ENCODE measurements at places on chromosomes 13 and 19.

- DNase-seq: no peak
Measured at GRCh38 chr13:43113603-43114002, 90.2 kb downstream of the DNAJC15 start.

- DNase-seq: no peak
Measured at GRCh38 chr13:40422588-40423235, 243.7 kb downstream of the FOXO1 start.

GRCh38 chr19:33429891-33430673 lies 56.6 kb downstream of the CEBPG start:
- no peak for DNase-seq

DNA sequence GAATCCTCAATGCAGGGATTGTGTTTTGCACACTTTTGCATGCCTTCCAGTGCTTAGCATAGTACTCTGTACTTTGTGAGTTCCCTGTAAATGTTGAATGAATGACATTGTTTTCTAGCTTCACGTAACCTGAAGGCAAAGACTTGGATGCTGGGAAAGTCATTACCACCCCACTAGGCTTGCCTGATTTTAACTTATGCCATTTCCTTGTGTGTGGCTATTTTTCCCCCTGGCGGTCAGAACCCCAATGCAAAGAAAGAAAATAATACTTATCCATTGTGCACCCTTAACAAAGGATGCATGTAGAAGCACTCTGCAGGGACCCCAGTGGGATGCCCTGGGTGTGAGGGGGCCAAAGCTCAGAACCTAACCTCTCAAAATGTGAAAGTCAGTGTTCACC lies 1.2 kb upstream of the ENOX1 start:
- no peak for DNase-seq

- no peak for DNase-seq
Measured at GRCh38 chr13:31172001-31172400, 10.3 kb upstream of the HSPH1 start.

DNA sequence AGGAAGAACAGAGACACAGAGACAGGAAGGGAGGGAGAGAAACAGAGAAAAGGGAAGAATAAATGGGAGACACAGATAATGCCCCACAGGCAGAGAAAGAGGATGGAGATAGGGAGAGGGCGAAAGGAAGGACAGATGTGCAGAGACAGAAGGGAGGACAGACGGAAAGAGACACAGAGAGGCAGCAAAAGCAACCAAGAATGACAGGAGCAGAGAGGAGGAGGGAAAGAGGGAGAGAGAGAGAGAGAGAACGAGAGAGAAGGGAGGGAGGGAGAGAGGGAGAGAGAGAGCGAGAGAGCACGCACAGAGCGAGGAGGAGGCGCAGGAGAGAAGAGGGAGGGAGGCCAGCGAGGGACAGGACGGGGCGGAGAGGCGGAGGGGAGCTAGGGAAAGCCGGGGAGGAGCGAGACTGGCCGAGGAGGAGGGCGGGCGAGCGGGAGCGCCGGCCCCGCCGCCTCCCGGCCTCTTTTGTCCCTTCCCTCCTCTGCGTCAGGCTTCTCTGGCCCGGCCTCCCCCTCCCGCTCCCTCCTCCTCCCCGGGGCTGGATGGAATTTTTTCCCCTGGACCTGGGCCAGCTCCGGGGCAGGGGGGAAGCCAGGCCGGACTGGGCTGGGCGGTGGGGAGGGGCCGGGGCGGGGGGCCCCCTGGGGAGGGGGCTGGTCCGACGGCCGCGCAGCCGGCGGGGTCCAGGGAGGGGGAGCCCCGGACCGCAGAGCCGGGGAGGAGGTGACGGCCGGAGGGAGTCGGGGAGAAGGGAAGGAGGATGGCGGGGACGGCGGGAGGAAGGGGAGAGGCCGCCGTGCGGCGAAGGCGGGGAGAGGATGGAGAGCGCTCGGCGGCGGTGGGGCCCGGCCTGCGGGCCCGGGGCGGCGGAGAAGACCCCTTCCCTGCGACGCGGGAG lies 4.2 kb upstream of the SPACA6 start:
- DNase-seq: peak; percentile 60

DNA sequence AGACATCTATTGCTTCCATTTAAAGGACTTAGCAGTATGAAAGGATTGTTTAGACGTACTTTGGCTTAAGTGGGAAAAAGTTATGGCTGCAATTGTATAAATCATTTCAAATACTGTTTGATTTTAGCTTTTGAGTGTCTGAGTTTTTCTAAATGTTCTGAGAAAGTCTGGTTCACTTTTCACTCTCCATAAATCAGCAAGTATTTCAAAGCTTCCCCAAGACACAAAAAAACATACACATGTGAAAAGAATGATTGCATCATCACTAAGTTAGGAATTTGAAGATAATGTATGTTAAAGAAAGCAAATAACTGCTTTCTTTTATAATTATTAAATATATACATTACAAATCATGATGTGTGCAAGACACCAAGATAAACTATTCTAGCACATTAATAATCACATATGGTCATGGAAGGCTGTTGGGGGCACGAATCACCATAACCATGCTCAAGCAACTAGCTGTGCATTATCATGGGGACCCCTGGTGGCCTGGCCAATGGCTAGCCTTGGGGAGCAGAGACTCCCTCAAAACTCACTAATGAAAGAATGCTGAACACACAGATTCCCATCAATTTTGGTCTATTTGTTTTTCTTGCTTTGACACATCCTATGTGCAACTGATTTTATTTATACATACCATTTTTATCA lies 111.1 kb downstream of the MIPEP start:
- DNase-seq: no peak

DNA sequence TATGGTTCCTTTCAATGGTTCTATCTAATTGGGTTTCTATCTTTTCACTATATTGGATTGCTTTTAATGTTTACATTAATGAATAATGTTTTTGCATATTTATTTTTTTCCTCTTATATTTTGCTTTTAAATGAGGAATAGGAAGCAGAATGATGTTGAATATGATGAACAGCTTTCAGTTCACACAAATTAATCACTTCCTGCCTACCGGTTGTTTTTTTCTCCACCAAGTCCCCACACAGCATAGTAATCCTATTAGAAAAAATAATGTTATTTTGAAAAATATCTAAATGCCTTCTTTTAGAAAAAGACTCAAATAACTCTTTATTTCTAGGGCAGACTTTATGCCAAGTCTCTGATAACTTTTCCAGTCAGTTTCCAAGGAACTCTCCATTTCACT lies 184.9 kb upstream of the MIR17HG start:
- DNase-seq: no peak

DNA sequence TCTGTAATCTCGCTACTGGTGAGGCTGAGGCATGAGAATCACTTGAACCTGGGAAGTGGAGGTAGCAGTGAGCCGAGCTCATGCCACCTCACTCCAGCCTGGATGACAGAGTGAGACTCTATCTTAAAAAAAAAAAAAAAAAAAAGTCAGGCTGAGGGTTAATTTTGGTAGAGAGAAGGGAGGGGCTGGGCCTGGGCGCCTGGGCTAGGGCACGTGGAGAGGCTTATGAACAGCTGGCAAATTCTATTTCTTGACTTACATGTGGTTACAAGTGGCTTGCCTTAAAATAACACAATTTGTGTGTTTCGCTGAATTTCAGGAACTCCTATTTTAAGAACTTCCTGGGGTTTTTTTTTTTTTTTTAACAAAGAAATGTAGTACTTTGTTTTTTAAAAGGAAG lies 47.6 kb upstream of the MAP3K10 start:
- DNase-seq: no peak

GRCh38 chr13:73074014-73074413 lies 15.2 kb downstream of the KLF5 start:
- DNase-seq: no peak

DNA sequence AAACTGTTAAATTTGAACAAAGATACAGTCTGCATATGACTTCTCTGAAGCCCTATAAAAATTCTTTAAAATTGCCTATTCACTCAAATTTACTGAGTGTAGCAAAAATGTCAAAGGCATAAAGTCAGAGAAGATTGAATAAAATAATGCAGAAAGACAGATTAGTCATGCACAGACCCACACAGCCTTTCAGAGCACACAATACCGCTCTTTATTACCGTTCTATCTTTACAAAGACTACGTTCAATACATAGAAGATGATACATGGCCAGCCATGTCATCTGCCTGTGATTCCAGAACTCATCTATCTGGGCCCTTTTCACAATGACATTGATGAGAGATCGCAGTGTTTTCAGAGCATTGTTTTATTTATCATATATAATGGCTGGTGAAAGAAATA lies 107.2 kb downstream of the URI1 start:
- DNase-seq: no peak

DNA sequence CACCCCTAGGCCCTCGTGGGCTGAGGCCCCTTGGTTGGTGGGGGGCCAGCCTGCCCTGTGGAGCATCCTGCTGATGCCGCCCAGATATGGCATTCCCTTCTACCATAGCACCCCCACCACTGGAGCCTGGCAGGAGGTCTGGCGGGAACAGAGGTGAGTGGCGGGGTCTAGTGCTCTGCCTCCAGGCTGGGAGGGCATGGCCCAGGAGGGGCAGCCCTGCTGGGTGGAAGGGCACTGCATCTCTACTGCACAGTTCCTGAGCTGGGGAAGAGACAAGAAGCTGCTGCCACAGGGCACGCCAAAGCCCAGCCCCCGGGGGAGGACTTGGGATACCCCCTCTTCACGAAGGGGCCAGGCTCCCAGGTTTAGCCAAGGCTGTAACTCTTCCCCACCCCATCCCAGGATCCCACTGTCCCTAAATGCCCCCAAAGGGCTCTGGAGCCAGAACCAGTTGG lies 2.4 kb upstream of the KMT2B start:
- DNase-seq: no peak

GRCh38 chr13:80036845-80037504 lies 304.0 kb downstream of the SPRY2 start:
- DNase-seq: no peak

GRCh38 chr19:47445937-47446402 lies 25.7 kb downstream of the SLC8A2 start:
- peak; percentile 12 for DNase-seq

GRCh38 chr13:44110091-44110621 lies 230.5 kb downstream of the LACC1 start:
- DNase-seq: no peak

- no peak for DNase-seq
Measured at GRCh38 chr19:11397089-11397610, 13.0 kb upstream of the EPOR start.

DNA sequence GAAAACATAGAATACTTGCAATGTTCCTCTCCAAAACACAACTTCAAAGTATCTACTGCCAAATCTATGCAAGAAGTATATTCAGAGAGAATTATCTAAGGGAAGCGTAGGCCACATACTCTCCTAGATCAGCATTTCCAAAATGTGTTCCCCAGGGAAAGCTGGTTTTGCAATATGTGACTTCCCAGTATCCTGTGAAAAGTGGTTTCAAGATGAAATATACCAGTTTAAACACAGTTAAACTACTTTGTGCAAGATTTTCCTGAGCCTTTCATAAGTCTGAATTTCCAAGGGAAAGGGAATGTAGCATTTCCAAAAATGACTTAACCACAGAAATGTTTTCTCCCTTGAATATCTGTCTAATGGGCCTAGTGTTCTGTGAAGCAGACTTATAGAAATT lies 7.6 kb downstream of the STARD13 start:
- no peak for DNase-seq

GRCh38 chr13:27965740-27966640 lies 3.1 kb downstream of the CDX2 start:
- no peak for DNase-seq

GRCh38 chr13:98060282-98060681 lies 82.6 kb upstream of the FARP1 start:
- no peak for DNase-seq

DNA sequence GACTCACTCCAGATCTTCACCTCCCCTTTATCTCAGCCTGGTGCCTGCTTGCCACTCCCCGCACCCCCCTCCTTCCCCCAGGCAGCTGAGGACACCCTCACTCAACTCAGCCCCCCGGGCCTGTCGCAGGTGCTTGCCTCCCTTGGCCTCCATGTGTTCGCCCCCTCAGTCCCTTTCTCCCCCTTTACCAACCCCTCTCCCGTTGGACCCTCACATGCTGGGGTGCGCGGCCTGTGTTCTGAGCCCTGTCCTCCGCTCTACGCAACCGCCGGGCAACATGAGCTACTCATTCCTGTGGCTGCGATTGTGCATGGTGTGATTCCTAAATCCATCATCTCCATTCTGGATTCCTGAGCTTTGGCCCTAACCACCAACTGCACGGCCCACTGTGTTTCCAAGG lies 5.1 kb downstream of the CHERP start:
- no peak for DNase-seq

GRCh38 chr13:40438999-40439797 lies 227.2 kb downstream of the FOXO1 start:
- DNase-seq: no peak

- no peak for DNase-seq
Measured at GRCh38 chr19:2081873-2082810, 14.0 kb downstream of the MOB3A start.

DNA sequence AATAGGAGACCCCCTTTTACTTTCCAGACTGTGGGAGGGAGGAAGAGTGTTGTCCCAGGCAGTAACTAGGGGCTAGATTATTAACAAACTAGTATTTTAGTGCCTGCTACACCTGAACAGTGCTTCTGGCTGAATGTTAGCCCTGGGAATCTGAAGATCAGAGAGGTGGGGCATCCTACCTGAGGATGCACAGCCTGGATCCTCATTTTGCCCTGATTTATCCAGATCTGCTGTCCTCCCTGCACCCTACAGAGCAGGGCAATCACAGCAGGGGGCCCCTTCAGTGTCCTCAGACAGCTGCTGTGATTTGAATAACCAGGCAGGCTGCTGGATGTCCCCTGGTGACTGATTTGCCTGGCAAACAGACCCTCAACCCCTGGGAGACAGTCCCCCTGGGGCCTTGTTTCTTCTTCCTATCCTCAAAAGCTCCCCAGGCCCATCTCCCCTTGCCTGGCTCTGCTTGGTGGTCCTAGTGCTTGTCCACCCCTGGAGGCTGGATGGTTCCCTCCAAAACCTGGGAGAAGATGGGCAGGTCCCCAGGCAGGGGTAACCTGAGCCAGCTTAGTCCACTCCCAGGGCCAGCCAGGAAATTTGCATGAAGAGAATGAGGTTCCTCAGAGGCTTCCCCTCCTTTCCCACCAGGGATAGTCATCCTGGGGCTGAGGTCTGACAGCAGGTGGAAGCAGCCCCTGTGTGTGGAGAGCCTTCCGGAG lies at the start of gene OVOL3:
OVOL3 (plus strand) TSS at position 657 of the 713 bp plus-strand sequence. CDS start 60 bp downstream, outside the sequence.
- no peak for DNase-seq

GRCh38 chr19:1811942-1812425 lies at the start of gene ATP8B3:
ATP8B3 (minus strand) TSS chr19:1812276; CDS start chr19:1811736, 540 bp downstream.
- no peak for DNase-seq

DNA sequence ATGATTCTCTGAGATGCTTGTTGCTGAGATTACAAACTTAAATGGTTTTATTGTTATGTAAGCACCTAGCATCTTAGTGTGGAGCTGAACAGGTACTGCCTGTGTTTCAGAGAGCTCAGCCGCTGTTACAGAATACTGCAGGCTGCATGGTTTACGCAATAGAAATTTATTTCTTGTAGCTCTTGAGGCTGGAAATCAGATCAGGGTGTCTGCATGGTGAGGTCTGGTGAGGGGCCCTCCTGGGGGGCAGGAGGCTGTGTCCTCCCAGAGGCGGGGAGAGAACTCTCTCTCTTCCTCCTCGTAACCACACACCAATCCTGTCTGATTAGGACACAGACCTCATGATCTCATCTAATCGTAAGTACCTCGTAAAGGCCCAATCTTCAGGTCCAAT lies 13.1 kb downstream of the ATP11A start:
- DNase-seq: no peak

- DNase-seq: no peak
Measured at GRCh38 chr13:50334944-50335343, 319.7 kb downstream of the KCNRG start.

- no peak for DNase-seq
Measured at GRCh38 chr19:566844-567243, 5.6 kb upstream of the BSG start.

- no peak for DNase-seq
Measured at GRCh38 chr13:112171570-112171965, 104.6 kb downstream of the SOX1 start.
